ENCODE measurements at places on chromosomes 7 and 10. TPM values are rescaled to one million over a fixed set of nuclear protein-coding genes. Genes with fewer than 3 reads are reported as not detected.

The BHLHA15 gene
- 0.78 TPM for total RNA-seq

The CASP7 gene
- 13.9 TPM for total RNA-seq

The TSPAN14 gene
- total RNA-seq, result 70.0 TPM

The COBL gene
- 3.0 TPM for total RNA-seq

The NANOS1 gene
- total RNA-seq, result 0.99 TPM
